ENCODE measurements at places on chromosomes 1 and 21.

GRCh38 chr1:183251959-183252450 lies 65.9 kb downstream of the LAMC2 start:
- DNase-seq = no peak

DNA sequence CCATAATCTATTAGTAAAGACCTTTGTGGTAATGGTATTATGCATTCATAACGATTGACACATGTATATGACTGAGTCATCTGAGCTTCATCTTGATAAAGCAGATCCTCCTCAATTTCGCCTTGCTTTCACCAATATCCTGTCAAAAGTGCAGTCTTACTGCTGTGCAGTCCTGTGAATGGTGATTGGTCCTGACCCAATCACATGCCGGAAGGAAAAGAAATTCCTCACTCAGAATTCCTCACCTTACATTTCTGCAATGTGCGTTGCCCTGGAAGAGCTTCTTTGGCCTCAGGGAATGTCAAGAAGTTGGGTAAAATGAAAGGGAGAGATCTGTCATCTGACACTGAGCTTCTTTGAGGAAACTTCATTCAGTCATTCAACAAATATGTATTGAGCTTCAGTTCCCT lies 121.0 kb upstream of the TSPAN2 start:
- no peak for DNase-seq

GRCh38 chr1:55480029-55480795 lies 265.0 kb upstream of the USP24 start:
- no peak for DNase-seq

DNA sequence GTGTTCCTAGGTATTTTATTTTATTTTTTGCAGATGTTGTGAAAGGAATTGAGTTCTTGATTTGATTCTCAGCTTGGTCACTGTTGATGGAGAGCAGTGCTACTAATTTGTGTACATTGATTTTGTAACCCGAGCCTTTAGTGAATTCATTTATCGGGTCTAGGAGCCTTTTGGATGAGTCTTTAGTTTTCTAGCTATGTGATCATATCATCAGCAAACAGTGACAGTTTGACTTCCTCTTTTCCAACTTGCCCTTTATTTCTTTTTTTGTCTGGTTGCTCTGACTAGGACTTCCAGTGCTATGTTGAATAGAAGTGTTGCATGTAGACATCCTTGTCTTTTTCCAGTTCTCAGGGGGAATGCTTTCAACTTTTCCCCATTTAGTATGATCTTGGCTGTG lies 138.9 kb downstream of the LHX8 start:
- DNase-seq = no peak

DNA sequence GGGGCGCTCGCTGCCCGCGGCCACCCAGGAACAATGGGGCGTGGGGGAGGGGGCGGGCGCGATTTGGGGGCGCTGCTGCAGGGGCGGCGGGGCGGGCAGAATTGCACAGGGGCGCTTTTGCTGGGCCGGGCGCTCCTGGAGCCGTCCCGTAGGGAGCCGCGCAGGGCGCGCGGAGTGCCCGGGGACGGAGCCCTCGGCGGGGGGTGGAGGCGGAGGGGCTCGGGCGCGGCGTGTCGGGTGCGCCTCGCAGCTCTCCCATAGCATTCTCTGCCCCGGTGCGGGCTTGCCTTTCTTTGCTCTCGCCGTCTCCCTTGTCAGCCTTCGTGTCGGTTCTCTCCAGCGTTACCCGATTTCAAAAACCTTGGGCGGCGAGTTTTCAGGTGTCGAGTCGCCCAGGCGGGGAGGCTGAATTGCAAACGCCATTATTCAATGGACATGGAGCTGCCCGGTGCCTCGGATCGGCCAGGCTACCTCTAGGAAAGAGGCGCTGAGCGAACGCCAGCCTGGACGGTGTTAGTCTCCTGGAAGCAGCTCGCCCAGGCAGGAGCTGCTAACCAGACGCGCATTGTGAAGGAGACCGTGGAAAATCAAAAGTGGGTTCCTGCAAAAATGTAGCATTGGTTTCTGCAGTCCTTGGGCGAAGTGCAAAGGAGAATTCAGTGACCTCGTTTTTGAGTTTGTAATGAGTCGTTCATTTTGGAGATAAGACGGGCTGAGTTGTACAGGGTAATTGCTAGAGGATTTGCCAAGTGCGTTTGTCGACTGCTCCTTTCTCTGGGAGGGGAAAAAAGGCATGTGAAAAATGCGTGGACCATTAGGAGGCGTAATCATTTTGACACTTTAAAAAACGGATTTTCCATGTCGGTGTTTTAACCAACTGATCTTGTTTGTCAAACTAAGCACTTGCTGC lies 626 bp downstream of the CXADR start:
- DNase-seq = peak; percentile 27

- no peak for DNase-seq
Observed at GRCh38 chr1:22749919-22750684, 39.5 kb downstream of the EPHB2 start.

- DNase-seq = no peak
Observed at GRCh38 chr21:33036430-33037162, 10.9 kb downstream of the OLIG2 start.

GRCh38 chr1:67228791-67229190 lies 62.5 kb downstream of the IL23R start:
- no peak for DNase-seq

- DNase-seq = no peak
Observed at GRCh38 chr1:175319912-175320230, 127.3 kb upstream of the KIAA0040 start.

DNA sequence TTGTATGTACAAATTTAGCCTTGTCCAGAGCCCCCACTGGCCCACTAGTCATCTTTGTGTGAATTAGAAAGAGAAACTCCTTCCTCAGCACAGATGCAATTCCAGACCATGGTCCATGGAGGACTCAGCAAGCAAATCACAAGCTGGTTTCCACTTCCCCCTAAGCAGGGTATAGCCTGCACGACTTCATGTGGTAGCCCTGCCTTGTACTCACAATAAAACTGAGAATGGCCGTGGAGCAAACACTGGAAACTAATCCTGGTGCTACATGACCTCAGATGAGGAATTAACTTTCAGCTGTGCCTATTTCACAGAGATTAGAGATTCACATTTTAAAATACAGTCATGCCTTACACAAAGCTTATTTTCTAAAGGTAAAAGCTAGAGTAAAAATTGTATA lies 32.5 kb downstream of the KCNH1 start:
- DNase-seq = no peak

GRCh38 chr1:30196872-30197638 lies 526.3 kb downstream of the MATN1 start:
- no peak for DNase-seq

DNA sequence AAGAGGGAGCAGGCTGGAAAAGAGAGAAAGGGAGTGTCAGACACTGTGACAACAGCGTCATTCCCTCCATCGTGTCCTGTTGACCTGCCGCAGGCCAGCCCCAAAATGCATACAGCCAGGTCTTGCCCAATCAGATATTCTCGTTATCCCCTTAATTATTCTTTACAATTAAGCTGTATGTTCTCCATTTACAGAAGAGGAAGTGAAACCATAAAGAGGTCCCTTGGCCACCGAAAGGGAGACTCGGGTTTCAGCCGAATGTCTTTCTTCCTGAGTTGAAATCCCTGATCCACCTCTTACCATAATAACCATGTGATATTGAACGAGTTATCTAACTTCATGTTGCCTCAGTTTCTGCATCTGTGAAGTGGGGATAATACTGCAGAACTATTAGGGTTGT lies 70.5 kb downstream of the IGSF21 start:
- DNase-seq = no peak

DNA sequence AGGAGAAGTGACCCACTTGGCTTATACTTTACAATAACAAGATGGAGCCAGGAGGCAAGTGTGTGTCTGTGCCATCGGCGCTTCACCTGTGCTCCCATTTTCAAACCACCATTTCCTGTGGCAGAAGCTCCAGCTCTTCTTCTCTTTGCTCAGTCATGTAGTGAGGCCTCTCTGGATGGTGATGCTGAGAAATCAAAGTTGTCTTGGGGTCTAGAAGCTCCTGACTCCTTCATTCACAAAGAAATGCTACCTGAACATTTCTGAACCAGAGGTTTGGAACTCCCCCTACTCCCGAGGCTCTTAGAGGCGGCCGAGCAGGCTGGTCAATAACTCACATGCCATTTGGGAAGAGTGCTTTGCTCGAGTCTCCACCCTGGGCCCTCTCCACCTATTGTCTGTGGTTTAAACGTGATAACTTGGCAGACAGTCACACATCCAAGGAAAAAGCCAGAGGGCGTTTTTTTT lies 18.0 kb downstream of the SLAMF1 start:
- no peak for DNase-seq

DNA sequence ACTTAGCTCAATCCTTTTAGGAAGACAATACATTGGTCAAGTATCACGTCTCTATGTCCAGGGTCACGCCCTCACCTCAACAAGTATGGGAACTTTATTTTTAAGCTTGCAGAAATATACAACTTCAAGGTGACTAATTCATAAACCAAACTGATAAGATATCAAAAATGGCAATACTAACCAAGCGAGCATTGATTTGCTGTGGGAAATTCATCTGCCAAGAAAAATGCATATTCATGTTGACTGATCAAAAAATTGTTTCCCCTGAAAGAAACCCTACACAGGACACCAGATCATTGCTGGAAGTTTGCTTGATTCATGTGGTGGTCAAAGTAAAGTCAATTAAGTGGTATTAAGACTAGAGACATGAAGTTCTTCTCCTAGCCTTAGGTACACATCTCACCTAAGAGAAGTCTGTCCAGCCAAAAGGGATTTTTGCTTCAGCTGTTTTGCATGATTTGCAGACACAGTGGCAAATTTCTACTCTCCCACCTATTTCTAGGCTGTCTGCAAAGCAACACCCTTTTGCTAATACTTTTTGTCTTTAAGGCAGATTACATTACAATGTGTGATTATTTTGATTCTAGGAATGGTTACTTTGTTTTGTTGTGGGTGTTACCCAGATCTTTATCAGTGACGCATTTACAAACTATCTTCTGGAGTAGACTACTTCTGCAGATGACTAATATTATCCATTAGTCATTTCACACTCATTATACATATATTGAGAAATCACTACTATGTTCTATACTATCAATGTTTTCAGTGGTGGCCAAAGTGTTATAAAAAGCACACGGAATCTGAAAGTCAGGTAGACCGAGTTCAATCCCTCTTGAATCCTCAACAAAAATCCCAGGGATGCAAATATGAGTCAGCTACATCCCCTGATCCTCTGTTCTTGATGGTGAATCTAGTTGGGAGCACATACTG lies 12.4 kb downstream of the SAMSN1 start:
- DNase-seq = no peak

- DNase-seq = no peak
Observed at GRCh38 chr1:86948212-86948611, 33.8 kb downstream of the HS2ST1 start.

DNA sequence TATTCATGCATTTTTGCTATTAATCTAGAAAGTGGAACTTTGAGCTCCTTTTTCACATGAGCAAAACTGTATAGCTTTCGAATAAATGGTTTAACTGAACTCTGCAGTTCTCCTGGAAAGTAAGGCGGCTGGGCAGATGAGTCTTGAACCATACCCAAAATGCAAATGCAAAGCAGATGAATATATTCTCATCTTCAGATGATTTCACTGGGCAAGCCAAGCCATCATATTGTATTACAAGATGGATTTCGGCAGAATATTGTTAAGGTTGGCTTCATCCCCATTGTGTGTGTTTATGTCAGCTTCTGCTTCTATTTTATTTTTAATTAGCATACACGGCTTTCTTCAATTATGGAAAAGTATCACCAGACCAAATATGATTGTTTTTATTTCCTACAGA lies 209.6 kb downstream of the GREM2 start:
- DNase-seq = no peak

- no peak for DNase-seq
Observed at GRCh38 chr1:34696230-34696629, 58.6 kb upstream of the GJB5 start.

DNA sequence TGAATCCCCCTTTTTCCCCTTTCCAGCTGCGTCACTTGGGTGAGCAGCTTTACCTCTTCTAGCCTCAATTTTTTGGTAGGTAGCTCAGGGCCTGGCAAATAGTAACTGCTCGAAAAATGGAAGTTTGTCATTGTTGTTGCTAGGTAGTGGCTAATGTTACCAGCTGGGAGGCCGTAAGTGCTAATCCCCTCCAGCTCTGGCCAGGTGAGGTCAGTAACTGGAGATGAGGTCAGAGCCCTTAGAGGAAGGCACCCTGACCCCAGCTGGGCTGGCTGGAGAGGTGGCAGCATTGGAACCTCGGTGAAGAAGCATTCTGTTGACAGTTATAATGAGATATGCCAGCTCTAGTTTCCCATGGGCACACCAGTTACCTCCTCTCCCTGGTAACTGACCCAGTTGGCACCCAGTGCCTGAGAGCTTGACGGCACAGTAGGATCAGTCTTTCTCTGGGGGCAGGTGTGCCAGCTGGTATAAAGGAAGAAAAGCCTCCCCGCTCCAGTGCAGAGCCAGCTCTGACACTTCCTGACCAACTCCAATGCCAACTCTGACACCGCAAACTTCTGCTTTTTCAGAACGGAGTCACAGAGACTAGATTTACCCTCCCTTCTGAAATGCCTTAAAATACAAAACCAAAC lies 35.0 kb upstream of the SLC2A1 start:
- no peak for DNase-seq

DNA sequence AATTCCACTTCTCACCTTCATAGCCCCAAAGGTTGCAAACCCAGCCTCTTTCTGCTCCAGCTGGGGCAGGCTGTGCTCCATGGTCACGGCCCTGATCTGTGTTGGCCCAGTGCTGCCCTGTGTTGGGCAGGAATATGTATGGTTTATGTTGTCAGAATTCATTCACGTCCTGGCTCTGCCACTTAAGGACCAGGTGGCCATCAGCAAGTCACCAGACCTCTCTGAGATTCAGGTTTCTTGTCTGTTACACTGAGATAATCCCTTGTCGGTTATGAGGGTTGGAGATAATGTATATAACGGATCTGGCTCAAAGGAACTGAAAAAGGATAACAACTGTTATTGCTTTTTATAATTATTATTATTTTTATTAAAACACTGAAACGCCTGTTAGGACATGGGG lies 39.1 kb upstream of the SELENON start:
- DNase-seq = no peak

DNA sequence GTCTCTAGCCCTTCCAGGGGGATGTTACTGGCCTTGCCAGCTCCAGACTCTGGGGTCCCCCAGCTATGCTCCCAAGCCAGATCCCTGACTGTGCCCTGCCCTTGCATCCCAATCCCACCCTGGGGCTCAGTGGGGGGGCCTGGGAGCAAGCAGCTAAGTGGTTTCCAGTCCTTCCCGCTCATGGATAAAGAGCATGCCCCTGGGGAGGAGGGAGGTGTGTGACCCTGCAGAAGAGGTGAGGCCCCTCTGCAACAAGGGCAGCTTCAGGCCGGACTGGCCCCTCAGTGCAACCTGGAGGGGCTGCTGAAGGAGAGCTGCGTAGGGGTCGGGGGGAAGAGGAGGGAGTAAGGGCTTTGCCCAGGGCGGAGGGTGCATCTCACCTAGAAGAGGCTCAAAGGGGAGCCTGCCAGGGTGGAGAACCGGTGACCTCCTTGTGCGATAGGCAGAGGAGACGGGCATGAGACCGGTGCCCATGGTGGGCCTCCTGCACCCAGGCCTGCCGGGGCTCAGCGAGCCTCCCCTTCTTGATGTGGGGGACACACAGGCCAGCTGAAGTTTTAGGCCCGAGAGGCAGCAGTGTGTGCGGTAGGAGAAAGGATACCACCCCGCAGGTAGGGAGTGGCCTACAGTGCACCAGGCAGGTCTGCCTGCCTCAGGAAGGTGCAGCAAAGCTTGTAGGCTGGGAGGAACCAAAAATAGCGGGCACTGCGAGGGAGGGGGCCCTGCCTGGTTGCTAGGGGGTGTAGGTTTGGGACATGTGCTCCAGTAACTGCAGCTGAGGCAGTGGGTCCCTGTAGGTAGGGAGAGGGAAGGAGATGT lies 3.1 kb downstream of the OBSCN start:
- no peak for DNase-seq

Data from left renal pelvis (tissue), 4 donors.